ENCODE measurements at places on chromosomes 5 and 9.

DNA sequence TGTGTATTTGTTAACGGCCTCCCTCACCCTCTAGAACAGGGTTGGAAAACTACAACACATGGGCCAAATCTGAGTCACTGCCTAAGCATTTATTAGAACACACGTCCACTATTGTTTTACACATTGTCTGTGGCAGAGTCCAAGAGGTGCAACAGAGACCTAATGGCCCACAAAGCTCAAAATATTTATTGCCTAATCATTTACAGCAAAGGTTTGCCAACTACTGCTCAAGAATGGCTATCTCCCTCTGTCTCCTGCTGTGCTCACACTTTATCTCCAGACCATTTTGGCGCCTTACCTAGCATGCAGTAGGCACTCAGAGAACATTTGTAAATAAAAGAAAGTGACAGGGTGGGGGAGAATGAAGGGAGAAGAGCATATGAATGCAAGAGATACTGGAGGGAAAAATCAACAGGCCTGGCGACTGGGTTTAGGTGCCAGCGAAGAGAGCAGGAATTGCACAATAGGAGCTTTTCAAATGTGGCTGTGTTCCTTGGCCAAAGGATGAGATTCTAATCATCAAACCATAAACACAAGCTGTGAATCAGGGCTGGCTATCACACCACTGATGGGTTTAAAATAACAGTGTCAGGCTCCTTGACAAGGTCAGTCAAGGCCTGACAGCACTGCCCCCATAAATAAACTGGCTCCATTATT lies 80.3 kb downstream of the EPB41L4A start:
- DNase-seq = no peak

GRCh38 chr5:146561711-146562110 lies 45.7 kb upstream of the GPR151 start:
- DNase-seq = no peak

DNA sequence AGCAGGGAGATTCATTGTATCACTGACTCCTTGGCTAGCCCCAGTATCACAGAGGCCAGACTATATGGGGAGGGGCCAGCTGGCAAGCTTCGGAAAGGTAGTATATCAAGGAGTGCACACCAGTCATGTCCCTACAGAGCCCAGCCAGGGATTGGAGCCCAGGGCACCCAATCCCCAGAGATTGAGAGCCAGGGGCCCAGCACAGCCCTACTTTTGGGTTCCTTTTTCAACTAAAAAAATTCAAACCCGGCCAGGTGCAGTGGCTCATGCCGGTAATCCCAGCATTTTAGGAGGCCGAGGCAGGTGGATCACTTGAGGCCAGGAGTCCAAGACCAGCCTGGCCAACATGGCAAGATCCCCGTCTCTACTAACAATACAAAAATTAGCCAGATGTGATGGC lies 5.4 kb upstream of the MYORG start:
- DNase-seq = no peak

DNA sequence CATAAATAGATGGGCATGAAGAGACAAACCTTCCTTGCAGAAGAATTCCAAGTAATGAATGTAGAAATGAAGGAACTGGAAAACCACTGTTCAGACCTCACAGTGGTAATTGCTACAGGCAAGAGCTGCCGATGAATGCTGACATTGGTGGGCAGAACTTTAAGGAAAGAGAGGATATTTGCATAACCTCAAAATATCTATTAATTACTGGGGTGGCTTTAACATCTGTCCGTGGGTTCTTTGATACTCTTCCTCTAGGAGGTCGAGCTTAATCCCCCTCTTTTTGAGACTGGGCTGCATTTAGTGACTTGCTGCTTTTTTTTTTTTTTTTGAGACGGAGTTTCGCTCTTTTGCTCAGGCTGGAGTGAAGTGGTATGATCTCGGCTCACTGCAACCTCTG lies 34.7 kb downstream of the LAMC3 start:
- no peak for DNase-seq

DNA sequence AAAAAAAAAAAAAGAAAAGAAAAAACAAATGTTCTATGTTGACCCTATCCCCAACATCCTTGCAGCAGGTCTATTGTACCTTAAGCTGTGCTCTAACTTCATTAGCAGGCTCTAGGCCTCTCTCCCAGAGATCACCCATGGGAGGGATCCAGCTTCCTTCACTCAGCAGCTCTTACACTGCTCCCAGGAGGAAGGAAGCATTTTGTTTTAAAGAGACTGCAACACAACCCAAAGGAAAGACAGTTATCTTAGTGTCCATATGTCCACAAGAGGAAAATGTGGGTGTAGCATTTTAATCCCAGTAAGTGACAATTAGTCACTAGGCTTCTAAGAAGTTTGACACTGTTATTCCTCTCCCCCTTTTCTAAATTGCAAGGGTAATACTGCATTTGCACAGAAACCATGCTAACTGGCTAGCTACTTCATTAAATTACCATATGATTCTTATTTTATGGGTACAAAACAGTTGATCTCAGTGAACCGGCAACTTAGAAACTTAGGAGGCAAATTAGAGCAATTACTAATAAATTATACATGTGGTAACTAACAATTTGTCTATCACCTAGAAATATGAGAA lies 58.8 kb downstream of the MARCHF3 start:
- DNase-seq = no peak

DNA sequence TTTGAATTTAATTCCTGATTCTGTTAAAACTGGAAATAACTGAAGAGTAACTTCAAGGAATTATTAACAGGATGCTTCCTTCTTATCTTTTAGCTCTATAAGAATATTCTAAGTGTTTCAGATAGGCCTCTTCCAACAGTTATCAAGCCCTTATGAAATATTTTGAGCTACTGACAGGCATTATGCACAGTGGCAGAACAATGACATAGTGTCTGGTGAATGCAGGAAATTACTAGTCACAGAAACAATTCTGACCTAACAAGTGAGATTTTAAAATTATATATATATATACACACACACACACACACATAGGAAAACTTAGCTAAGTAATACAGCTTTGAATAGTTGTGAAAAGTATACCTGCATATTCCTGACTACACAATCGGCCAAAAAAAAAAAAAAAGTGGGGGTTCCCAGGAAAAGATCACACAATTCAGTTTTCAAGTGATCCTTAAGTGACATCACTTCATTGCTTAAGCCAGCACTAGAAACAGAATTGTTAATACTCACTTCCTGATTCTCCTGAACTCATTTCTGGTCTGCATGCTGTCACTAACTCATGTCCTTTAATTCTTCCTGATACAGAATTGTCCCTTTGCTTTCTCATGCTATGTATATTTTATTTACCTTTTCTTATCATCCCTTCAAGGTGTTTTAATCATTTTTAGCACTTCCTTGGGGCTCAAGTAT lies 77.3 kb downstream of the SLC25A46 start:
- DNase-seq = no peak

All from stimulated activated CD4-positive, alpha-beta T cell treated with anti-CD3 and anti-CD28 coated beads, Interleukin-15, amount 100 ng/mL, for 48 hours (primary cell).